ENCODE measurements at places on chromosomes 1 and 21.

- DNase-seq, result no peak
These were observed 184.5 kb upstream of the KAZN start for GRCh38 chr1:14413819-14414490.

DNA sequence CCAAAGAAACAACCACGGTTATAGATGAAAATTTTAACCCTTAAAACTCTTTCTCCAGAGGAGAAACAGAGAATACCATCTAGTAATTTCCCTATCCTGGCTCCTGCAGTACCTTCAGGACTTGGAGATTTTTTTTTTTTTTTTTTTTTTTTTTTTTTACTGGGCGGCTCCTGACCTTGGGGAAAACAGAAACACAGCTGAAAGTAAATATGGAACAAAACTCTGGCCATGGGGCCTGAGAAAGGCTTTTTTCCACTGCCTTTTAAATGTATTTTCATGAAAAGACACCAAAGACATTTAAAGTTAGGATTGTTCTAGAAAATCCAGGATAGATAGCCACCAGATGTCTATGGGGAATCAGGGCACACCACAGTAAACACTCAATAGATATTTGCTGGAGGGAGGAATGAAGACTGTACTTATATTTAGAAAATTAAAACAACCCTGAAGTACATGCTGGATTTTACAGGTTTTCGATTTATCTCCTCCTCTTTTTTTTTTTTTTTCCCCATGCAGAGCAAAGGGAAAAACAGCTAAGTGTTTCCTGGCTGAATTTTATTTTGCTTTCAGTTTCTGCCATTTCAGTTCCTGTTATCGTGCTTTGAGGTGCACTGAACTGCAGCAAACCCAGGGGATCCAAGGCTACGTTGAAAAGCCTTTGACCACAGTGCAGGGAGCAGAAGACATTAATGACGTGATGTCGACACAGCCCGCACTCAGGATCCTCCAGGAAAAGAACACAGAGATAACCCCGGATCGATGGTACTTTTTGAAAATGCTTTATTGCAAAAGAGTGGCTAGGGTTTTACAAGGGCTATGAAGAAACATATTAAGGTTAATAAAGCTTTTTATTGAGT is 35.7 kb upstream of the CNN3 start:
- no peak for DNase-seq

- no peak for DNase-seq
These were observed 20.5 kb downstream of the HSPG2 start for GRCh38 chr1:21916447-21917238.

DNA sequence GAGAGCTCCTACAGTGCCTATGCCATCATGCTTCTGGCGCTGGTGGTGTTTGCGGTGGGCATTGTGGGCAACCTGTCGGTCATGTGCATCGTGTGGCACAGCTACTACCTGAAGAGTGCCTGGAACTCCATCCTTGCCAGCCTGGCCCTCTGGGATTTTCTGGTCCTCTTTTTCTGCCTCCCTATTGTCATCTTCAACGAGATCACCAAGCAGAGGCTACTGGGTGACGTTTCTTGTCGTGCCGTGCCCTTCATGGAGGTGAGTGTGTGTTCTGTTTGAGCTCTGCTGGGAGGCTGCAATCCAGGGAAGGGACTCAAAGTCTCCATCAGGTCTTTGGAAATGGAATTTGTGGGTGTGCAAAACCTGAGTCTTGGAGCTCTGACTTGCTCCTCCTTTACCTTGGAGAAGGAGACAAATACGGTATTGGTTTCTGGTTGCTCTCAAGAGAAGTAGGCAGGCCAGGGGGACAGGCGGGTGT is 658 bp downstream of the GPR37L1 start:
- DNase-seq, result no peak

DNA sequence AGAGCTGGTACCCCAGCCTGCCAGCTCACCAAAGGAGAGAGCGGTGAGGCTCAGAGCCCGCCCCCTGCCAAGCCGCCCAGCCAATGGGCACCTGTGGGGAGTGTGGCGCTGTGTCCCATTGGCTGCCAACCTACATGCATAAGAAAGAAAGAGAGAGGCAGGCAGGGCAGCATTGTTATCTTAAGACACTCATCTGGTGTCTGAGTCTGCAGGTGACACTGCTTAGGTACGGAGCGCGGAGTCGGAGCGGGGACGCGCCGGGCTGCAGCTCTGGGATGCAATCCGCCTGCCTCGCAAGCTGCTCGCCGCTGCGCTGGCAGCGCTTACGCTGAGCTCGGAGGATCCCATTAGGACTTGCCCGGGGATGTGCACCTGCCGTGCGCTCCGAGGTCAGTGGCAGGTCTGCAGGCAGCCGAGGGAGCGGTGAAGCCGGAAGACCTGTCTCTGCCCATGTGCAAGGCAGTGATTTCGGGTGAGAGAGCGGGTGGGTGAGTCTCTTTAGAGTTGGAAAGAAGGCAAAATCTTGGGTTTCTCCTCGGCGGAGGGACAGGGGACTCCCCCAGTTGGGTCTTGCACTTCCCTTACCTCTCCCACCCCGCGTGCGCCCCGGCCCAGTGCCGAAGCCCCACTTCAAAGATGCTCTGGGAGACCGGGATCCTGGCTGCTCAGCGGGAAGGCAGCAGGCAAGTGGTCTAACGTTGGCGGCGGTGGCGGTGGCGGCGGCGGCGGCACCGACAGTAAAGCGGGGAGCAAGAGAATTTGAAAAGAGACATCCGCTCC is at the start of gene BRINP2:
TSS of gene BRINP2 (plus strand) at position 203 of the 780 bp plus-strand sequence. CDS start 58,919 bp downstream, outside the sequence.
- peak; percentile 26 for DNase-seq

Measured in NCI-H1436 treated with DMSO at 0.1 percent for 48 hours (cell line).